ENCODE measurements at places on chromosomes 5 and 9. TPM values are rescaled to one million over a fixed set of nuclear protein-coding genes. Genes with fewer than 3 reads are reported as not detected.

DNA sequence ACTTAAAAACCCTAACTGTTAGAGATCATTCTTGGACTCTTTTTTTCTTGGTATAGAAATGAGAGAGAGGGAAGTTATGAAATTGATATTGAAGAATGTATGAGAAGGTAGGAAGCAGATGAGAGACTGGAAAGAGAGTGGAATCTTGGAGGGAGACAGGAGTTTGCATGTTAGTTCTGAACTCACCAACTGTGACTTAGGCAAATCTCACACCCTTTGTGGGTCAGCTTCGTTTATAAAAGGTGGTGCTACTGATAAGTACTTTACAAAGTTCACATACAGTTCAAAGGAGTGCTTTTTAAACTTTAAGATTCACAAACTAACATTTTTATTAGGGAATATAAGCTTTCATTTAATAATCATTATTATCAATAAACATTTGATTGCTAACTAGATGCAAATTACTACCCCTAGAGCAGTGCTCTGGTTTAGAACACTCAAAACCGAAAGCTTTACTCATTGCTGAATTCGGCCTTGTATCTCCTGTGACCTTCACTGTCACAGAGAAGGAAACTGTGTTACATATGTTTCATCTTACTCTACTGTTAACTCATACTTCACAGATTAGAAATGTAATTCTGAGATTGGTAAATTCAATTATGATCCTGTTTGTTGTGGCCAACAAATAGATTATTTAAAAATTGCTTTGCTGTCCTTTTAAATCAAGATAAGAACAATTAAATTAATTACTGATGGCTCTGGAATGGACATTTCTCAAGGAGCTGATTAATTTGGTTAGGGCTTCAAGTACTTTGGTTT, 143.2 kb downstream of the RMI1 start:
- H3K27ac ChIP-seq = no peak overlapping the region
- no peaks in the 10 kb centered on the region for H3K36me3 ChIP-seq
- DNase-seq = no peak
- H3K4me1 ChIP-seq = no peaks in the 10 kb centered on the region
- H3K27me3 ChIP-seq = peaks cover 8% of the 10 kb centered on the region

DNA sequence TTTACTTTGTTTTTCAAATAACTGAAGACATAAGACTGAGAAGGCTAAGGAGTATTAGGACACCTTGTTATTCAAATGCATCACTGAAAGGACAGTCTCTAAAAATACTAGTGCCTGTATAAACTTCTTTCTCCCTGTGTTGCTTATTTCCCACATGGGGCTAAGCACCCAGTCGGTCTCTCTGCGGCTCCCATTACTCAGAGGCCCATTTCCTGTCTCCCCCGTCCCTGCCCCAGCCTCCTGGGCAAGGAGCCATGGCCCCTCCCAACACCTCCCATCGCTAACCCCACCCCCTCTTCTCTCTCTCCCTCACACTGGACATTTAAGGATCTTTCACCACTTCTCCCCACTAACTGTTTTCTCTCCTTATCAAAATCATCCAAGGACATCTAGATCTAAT, 81.9 kb downstream of the EBF1 start:
- no peak for DNase-seq
- peak overlapping the region; percentile 28 for H3K27ac ChIP-seq
- no peak overlapping the region for H3K4me3 ChIP-seq
- H3K36me3 ChIP-seq = peaks cover 16% of the 10 kb centered on the region
- peaks cover 31% of the 10 kb centered on the region for H3K4me1 ChIP-seq

GRCh38 chr9:2213830-2214468, 198.8 kb downstream of the SMARCA2 start:
- H3K36me3 ChIP-seq = no peaks in the 10 kb centered on the region
- H3K27me3 ChIP-seq = no peaks in the 10 kb centered on the region
- no peak for DNase-seq
- no peak overlapping the region for H3K4me3 ChIP-seq
- no peaks in the 10 kb centered on the region for H3K4me1 ChIP-seq

GRCh38 chr5:146365618-146366017, 27.0 kb downstream of the POU4F3 start:
- no peak for DNase-seq
- H3K4me3 ChIP-seq = no peak overlapping the region
- H3K27me3 ChIP-seq = peaks cover 7% of the 10 kb centered on the region
- H3K27ac ChIP-seq = no peak overlapping the region
- no peaks in the 10 kb centered on the region for H3K4me1 ChIP-seq

DNA sequence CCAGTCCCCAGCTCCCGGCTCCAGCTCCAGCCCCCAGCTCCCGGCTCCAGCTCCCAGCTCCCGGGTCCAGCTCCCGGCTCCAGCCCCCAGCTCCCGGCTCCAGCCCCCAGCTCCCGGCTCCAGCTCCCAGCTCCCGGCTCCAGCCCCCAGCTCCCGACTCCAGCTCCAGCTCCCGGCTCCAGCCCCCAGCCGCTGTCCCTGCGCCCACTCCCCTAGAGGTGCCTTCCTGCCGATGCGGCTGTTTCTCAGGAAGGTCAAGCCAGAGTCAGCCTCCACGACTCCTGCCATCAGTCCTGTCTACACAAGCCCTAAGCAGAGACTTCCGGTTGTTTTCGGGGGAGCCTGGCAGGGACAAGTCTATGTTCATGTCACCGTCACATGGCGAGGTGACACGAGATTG, 74.8 kb downstream of the ZNF354C start:
- no peaks in the 10 kb centered on the region for H3K27me3 ChIP-seq
- no peaks in the 10 kb centered on the region for H3K36me3 ChIP-seq
- no peaks in the 10 kb centered on the region for H3K4me1 ChIP-seq
- DNase-seq = no peak

GRCh38 chr9:122939601-122940000, 1.2 kb upstream of the RABGAP1 start:
- H3K4me1 ChIP-seq = peaks cover 16% of the 10 kb centered on the region
- peaks cover 12% of the 10 kb centered on the region for H3K36me3 ChIP-seq
- no peak overlapping the region for H3K4me3 ChIP-seq
- no peaks in the 10 kb centered on the region for H3K27me3 ChIP-seq
- H3K27ac ChIP-seq = no peak overlapping the region

- H3K27me3 ChIP-seq = no peaks in the 10 kb centered on the region
- no peaks in the 10 kb centered on the region for H3K4me1 ChIP-seq
- H3K27ac ChIP-seq = no peak overlapping the region
- no peak for DNase-seq
- H3K4me3 ChIP-seq = no peak overlapping the region
These were observed 700.3 kb downstream of the DNAH5 start for GRCh38 chr5:13244151-13244550.

DNA sequence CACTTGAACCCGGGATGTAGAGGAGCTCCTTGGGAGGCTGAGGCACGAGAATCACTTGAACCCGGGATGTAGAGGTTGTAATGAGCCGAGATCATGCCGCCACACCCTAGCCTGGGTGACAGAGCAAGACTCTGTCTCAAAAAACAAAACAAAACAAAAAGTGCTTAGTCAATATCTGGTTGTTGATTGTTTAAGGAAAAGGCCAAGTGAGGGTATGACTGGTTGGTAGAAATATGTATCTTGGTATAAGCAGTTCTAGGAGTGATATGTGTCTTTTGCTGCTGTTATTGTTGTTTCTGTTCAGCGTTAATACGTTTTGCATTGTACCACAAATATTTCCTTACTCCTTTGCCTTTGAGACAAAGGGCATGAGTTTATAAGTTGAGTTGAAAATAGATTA, 210.7 kb upstream of the DMRT1 start:
- H3K36me3 ChIP-seq = no peaks in the 10 kb centered on the region
- no peaks in the 10 kb centered on the region for H3K27me3 ChIP-seq
- DNase-seq = no peak
- H3K4me1 ChIP-seq = peaks cover 6% of the 10 kb centered on the region

GRCh38 chr9:121144482-121144881, 57.2 kb downstream of the RAB14 start:
- H3K4me1 ChIP-seq = no peaks in the 10 kb centered on the region
- no peaks in the 10 kb centered on the region for H3K27me3 ChIP-seq
- H3K27ac ChIP-seq = no peak overlapping the region
- no peak overlapping the region for H3K4me3 ChIP-seq

GRCh38 chr5:177447066-177447610, 524 bp downstream of the PRR7 start:
- H3K36me3 ChIP-seq = no peaks in the 10 kb centered on the region
- peak; percentile 82 for DNase-seq
- peak overlapping the region; percentile 75 for H3K27ac ChIP-seq
- H3K4me1 ChIP-seq = peaks cover 50% of the 10 kb centered on the region
- H3K4me3 ChIP-seq = peak overlapping the region; percentile 60
- no peaks in the 10 kb centered on the region for H3K27me3 ChIP-seq

GRCh38 chr9:134989206-134990065, 71.7 kb upstream of the FCN1 start:
- no peaks in the 10 kb centered on the region for H3K36me3 ChIP-seq
- no peak overlapping the region for H3K4me3 ChIP-seq

DNA sequence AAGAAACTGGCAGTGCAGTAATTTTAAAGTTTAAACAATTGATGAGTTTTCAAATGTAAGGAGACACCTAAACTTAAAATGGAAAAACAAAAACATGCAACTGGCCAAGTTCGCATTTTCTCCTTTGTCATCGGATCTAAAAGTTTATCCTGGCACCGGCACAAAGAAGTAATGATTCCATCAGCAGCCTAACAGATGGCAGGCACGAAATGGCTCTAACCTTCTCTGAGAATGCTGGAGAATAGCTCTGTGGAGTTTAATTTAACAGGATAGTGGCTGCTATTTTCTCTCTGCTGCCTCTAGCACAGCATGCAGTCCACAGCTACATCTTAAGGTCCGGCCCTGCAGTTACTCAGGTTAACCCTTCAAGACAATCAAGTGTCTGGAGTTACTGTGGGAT, 82.2 kb downstream of the PRELID2 start:
- no peaks in the 10 kb centered on the region for H3K36me3 ChIP-seq
- H3K4me3 ChIP-seq = no peak overlapping the region
- H3K4me1 ChIP-seq = no peaks in the 10 kb centered on the region
- no peak for DNase-seq

DNA sequence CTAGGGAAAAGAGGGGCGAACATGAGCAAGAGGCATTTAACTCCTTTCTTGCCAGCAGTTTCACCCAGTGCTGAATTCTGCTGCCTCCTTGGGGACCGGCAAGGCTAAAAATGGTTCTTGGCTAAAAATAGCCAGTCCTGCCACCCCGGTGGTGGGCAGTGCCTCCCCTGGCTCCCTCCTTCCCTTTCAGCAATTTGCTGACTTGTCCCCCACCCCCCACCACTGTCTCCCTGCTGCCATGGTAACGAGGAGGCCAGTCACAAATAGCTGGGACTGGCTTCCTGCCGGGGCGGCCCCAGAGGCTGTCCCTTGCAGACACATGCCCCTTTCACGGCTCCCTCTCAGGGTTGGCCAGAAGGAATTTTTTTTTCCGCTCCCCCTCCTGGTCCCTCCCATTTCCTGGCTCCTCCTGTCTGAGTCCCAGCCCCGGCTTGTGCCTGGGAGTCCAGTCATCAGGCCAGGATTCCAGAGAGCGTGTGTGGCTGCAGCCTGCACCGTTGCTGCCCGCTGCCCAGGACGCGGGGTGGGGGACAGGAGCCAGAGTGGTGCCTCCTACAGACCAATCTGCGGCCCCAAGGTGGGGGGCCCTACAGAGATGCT, 130.3 kb downstream of the RGS3 start:
- H3K27me3 ChIP-seq = no peaks in the 10 kb centered on the region
- H3K27ac ChIP-seq = no peak overlapping the region
- no peaks in the 10 kb centered on the region for H3K36me3 ChIP-seq
- peaks cover 17% of the 10 kb centered on the region for H3K4me1 ChIP-seq

- no peak overlapping the region for H3K27ac ChIP-seq
- DNase-seq = no peak
- H3K4me3 ChIP-seq = no peak overlapping the region
- H3K36me3 ChIP-seq = no peaks in the 10 kb centered on the region
- no peaks in the 10 kb centered on the region for H3K27me3 ChIP-seq
These were observed 234.9 kb downstream of the FAM170A start for GRCh38 chr5:119864286-119864685.

DNA sequence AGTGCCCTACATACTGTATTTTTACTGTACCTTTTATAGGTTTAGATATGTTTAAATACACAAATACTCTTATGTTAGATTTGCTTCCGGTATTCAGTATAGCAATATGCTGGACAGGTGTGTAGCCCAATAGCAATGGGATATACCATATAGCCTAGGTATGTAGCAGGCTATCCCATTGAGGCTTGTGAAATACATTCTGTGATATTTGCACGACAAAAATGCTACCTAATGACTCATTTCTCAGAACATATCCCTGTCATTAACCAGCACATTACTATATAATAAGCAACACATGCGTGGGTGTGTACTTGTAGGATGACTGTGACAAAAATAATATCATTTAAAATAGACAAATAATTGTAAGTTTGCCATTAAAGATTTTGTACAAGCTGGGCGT, 208.8 kb downstream of the MRPS30 start:
- no peaks in the 10 kb centered on the region for H3K27me3 ChIP-seq
- DNase-seq = no peak
- H3K27ac ChIP-seq = no peak overlapping the region
- H3K36me3 ChIP-seq = no peaks in the 10 kb centered on the region
- no peak overlapping the region for H3K4me3 ChIP-seq

GRCh38 chr9:30356221-30356620, 2028.2 kb upstream of the ACO1 start:
- H3K4me3 ChIP-seq = no peak overlapping the region
- H3K36me3 ChIP-seq = no peaks in the 10 kb centered on the region
- no peaks in the 10 kb centered on the region for H3K27me3 ChIP-seq
- no peak for DNase-seq

GRCh38 chr9:92097997-92098482, 17.2 kb downstream of the SPTLC1 start:
- H3K27me3 ChIP-seq = no peaks in the 10 kb centered on the region
- H3K4me1 ChIP-seq = no peaks in the 10 kb centered on the region
- H3K4me3 ChIP-seq = peak overlapping the region; percentile 31

GRCh38 chr9:108961151-108961550, 27.0 kb downstream of the ABITRAM start:
- no peak overlapping the region for H3K27ac ChIP-seq
- H3K4me3 ChIP-seq = no peak overlapping the region
- no peaks in the 10 kb centered on the region for H3K4me1 ChIP-seq
- H3K36me3 ChIP-seq = no peaks in the 10 kb centered on the region
- H3K27me3 ChIP-seq = no peaks in the 10 kb centered on the region

DNA sequence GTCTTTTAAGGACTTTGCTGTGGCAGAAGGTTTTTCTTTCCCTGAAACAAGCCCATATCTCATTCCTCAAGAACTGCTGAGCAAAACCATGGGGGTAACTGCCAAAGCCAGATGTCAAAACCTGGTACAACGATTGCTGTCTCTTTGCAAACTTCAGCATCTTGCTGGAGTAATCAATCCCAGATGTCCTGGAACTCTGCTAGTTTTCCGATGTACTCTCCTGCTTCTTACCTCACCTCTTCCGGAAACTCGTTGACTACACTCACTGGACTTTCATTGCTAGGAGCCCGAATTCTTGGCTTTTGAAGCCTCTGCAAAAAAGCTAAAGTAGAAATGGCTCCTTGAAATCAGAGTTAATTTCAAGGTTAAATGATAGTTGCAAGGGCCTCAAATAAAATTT, 23.3 kb downstream of the RAD1 start:
- H3K27ac ChIP-seq = no peak overlapping the region
- H3K4me3 ChIP-seq = no peak overlapping the region
- no peaks in the 10 kb centered on the region for H3K36me3 ChIP-seq
- no peaks in the 10 kb centered on the region for H3K27me3 ChIP-seq
- DNase-seq = no peak

Gene BTNL3
- not detected for total RNA-seq

Gene PCDHA9
- total RNA-seq = not detected

Gene ODF2
- 36.6 TPM for total RNA-seq

Gene OBP2B
- total RNA-seq = not detected

Gene CCNJL
- 0.67 TPM for total RNA-seq

Gene NPDC1
- 0.39 TPM for total RNA-seq

Gene PHF24
- total RNA-seq = not detected

Gene PCDHB6
- total RNA-seq = not detected

Gene MOB3B
- total RNA-seq = 7.3 TPM

Measured in B cell (primary cell).